Neural progenitor cell (in vitro differentiated cells): ENCODE measurements at places on chromosomes 13 and 19. TPM values are rescaled to one million over a fixed set of nuclear protein-coding genes. Genes with fewer than 3 reads are reported as not detected.

DNA sequence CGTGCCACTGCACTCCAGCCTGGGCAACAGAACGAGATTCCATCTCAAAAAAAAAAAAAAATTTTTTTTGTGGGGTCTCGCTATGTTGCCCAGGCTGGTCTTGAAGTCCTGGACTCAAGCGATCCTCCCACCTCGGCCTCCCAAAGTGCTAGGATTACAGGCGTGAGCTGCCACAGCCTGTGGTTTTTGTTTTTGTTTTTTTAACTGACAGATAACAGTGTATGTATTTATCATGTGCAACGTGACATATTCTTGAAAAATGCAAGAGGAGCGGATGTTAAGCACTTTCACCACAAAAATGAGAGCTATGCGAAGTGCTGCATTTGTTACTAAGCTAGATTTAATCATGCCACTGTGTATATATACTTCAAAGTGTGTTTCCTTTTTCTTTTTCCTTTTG is 49.0 kb downstream of the ARHGEF18 start:
- no peaks in the 10 kb centered on the region for H3K27me3 ChIP-seq
- H3K27ac ChIP-seq: no peak overlapping the region
- peaks cover 6% of the 10 kb centered on the region for H3K4me1 ChIP-seq
- DNase-seq: no peak
- H3K36me3 ChIP-seq: no peaks in the 10 kb centered on the region
- H3K4me3 ChIP-seq: no peak overlapping the region

DNA sequence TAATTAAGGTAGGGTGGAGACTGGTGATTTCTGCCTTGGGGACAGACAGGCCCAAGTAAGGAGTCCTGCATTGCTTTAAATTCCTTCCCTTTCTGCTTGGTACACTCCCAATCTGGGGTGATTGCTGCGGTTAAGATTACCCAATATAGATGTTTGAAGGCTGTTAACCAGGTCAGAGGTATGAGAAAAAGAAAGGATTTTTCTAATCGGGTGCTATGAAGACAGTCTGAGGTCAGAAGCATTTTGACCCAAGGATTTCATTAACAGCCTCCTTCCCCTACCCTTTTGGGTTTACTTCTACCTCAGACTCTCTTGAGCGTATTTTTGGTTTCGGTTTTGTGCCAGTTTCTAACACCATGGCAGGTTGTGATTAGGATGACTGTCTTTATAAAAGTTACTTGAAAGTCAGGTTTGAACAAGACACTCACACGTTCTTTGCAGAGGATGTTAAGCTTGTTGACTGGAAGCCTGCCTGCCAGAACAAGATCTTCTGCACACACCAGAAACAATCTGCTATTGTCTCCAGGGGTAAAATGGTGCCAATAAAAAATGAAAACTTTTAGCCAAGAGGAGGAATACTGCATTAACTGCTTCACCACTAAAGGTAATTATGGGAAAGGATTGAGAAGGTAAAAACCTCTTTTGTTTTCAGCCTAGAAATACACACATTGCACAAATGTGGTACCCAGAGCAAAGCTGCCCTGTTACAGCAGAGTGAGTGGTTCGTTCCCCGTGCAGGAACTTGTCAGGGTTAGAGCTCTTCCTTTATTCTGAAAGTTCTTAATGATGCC is 108.8 kb downstream of the NDFIP2 start:
- no peak overlapping the region for H3K4me3 ChIP-seq
- no peaks in the 10 kb centered on the region for H3K36me3 ChIP-seq
- DNase-seq: no peak
- no peaks in the 10 kb centered on the region for H3K27me3 ChIP-seq
- H3K27ac ChIP-seq: no peak overlapping the region

- H3K4me1 ChIP-seq: no peaks in the 10 kb centered on the region
- H3K36me3 ChIP-seq: no peaks in the 10 kb centered on the region
- no peak overlapping the region for H3K4me3 ChIP-seq
- peaks cover 17% of the 10 kb centered on the region for H3K27me3 ChIP-seq
- no peak for DNase-seq
These were observed 60.6 kb upstream of the SERP2 start for GRCh38 chr13:44312834-44313551.

- DNase-seq: no peak
- H3K27ac ChIP-seq: no peak overlapping the region
- H3K4me3 ChIP-seq: no peak overlapping the region
These were observed 40.9 kb downstream of the CLDN10 start for GRCh38 chr13:95593462-95593861.

DNA sequence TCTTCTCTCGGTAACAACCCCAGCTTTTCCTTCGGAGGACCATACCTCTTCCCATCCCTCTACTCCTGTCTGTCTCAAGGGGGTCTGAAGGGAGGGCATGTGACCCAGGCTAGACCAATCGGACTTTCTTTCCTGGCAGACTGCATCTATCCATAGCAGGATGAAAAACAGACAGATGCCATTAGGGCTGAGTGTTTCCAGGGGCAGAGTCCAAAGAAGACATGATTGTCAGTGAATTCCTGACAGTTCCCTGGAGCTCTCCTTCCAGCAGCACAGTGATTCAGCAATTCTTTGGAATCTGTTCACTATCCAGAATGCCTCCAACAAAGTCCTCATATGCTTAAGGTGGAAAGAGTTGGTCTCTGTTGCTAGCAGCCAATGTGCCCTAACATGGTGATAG is 189.8 kb downstream of the KCTD12 start:
- H3K27me3 ChIP-seq: no peaks in the 10 kb centered on the region
- no peaks in the 10 kb centered on the region for H3K4me1 ChIP-seq
- no peak overlapping the region for H3K27ac ChIP-seq
- no peak for DNase-seq
- H3K36me3 ChIP-seq: no peaks in the 10 kb centered on the region

GRCh38 chr13:44969551-44970484 is 19.5 kb downstream of the NUFIP1 start:
- peaks cover 7% of the 10 kb centered on the region for H3K36me3 ChIP-seq
- peaks cover 4% of the 10 kb centered on the region for H3K4me1 ChIP-seq
- H3K27me3 ChIP-seq: no peaks in the 10 kb centered on the region

DNA sequence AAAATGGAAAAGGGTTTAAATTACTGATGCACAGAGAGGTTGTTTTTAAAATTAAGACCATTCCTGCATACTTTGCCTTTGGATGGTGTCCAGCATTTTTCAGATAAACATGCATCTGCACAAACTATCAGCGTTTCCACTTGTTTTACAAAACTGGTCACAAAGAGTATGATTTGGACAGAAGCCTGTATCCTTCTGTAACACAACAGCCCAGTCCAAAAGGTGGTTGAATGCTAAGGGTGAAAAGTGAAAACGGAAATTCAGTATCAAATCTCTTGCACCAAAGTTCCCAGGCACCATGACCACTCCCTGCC is 21.7 kb upstream of the DOCK9 start:
- H3K27ac ChIP-seq: no peak overlapping the region
- no peak overlapping the region for H3K4me3 ChIP-seq
- H3K4me1 ChIP-seq: peaks cover 10% of the 10 kb centered on the region
- no peaks in the 10 kb centered on the region for H3K36me3 ChIP-seq

DNA sequence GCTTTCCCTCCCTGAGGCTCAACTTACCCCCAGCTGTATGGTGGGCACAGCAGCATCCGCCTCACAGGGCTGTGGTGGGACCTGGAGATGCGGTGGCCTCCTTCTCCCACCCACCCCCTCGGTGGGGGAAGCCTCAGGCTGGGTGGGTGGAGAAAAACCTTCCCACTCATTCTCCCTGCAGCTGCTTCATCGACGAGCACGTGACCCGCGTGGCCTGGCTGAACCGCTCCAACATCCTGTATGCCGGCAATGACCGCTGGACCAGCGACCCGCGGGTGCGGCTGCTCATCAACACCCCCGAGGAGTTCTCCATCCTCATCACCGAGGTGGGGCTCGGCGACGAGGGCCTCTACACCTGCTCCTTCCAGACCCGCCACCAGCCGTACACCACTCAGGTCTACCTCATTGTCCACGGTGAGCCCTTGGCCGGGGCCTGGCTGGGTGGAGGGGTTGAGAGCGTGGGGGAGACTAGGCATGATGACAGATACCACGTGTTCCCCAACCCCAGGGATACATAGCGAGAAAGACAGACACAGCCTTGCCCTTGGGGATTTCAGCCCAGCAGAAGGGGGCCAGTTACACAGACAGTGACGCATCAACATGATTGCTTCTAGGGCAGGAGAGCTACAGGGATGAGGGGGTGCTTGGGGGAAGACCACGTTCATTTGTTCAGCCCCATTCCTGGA is 12.2 kb downstream of the IGLON5 start:
- DNase-seq: no peak
- H3K4me3 ChIP-seq: no peak overlapping the region
- peaks cover 7% of the 10 kb centered on the region for H3K27me3 ChIP-seq
- no peaks in the 10 kb centered on the region for H3K4me1 ChIP-seq
- H3K36me3 ChIP-seq: no peaks in the 10 kb centered on the region

GRCh38 chr19:1076046-1076386 is 9.0 kb downstream of the ARHGAP45 start:
- no peak overlapping the region for H3K27ac ChIP-seq
- DNase-seq: no peak
- H3K4me3 ChIP-seq: no peak overlapping the region
- H3K36me3 ChIP-seq: no peaks in the 10 kb centered on the region
- H3K27me3 ChIP-seq: peaks cover 16% of the 10 kb centered on the region
- H3K4me1 ChIP-seq: no peaks in the 10 kb centered on the region

DNA sequence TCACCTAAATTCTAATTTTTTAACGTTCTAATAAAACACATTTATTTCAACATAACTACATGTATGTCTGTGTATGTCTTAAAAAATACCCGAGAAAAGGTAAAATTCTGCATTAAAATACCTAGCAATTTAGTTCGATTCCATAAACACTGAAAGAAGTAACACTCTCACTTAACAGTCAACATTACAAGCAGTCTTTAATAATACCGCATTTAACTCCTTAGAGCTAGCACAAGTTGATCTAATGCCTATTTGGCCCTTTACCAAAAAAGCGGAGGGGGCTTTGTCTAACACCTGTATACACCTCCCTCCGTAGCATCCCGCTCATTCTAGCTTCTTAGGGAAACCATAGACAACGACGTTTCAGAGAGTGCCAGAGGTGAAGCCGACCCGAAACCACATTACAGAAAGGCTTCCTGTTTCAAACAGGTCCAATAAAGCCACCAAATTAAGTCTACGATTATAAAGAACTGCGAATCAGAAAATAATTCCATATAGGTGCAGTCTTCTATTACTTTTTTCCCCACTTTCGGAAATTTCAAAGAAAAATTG is 1.2 kb downstream of the SPART start:
- no peaks in the 10 kb centered on the region for H3K36me3 ChIP-seq
- H3K27ac ChIP-seq: no peak overlapping the region
- H3K4me3 ChIP-seq: peak overlapping the region; percentile 77

DNA sequence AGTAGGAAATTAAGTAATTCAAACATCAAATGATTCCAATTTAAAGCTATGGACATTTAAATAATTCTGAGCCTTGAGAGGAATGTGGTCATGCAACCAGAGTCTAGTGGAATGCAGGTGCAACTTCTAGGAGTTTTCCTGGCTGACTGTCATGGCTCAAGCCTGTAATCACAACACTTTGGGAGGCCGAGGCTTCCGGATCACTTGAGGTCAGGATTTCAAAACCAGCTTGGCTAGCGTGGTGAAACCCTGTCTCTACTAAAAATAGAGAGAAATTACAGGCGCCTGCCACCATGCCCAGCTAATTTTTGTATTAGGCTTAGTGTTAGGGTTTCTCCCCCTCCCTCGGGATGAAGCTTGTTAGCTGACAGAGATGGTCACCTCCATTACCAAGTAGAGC is 6.4 kb downstream of the ZNF808 start:
- peaks cover 3% of the 10 kb centered on the region for H3K4me1 ChIP-seq
- no peak overlapping the region for H3K27ac ChIP-seq
- peaks cover 16% of the 10 kb centered on the region for H3K27me3 ChIP-seq
- no peak overlapping the region for H3K4me3 ChIP-seq
- DNase-seq: no peak

DNA sequence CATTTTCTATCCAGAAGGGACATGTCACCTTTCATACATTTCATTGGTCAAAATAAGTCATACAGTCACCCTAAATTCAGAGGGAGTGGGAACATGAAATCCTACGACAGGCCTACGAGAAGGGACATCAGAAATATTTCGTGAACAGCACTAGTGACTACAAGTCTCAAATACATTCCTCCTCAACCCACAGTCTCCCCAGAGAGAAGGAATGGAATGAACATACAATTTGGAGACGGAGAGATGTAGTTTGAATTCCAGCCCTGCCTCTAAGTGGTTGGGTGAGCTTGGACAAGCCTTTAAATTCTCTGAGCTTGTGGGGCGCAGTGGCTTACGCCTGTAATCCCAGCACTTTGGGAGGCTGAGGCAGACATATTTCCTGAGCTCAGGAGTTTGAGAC is 9.9 kb downstream of the SERTM1 start:
- no peak overlapping the region for H3K27ac ChIP-seq
- H3K36me3 ChIP-seq: no peaks in the 10 kb centered on the region
- DNase-seq: no peak
- H3K27me3 ChIP-seq: no peaks in the 10 kb centered on the region

GRCh38 chr19:5484398-5485285 is 29.4 kb downstream of the ZNRF4 start:
- no peak overlapping the region for H3K4me3 ChIP-seq
- H3K36me3 ChIP-seq: no peaks in the 10 kb centered on the region
- DNase-seq: peak; percentile 71
- no peak overlapping the region for H3K27ac ChIP-seq

DNA sequence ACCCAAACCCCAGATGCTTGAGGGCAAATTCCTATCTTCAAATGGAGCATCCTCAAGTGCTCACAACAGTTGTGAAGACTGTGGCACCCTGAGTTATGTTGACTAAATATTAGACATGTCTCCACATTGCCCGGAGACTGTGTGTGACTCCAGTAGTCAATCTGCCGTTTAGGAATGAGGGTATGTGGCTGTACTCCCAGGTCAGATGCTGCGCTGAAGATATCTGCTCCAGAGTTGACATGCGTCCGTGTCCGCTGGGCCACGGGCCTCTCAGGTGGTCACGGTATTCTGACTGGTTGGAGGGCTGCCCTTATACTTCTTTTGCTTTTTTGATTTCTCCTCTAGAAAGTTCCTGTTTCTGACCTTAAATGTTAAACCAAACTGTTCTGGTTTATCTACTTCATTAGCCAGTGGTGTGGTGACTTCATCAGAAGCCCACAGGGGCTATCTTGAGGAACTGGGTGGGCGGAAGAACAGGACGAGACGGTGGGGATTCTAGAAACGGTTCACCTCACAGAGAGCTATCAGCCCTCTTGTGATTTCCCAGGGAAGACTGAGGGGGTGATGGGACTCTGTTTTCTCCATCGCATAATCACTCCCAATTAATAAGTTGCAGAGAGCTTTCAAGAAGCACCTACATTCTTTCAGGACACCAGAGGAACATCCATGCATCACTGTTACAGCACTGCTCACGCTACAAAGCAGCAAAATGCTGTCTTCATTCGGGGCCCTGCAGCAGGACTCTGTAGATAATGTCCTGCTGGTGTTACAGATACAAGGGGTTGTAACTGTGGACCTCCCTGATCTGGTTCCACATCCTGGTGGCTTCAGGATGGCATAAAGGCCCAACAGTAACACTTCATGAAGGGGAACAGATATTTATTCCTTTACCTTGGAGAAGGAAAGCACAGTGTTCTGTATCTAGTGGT is 1.3 kb upstream of the LCP1 start:
- H3K27ac ChIP-seq: no peak overlapping the region
- no peak for DNase-seq
- no peak overlapping the region for H3K4me3 ChIP-seq
- H3K27me3 ChIP-seq: no peaks in the 10 kb centered on the region
- H3K4me1 ChIP-seq: no peaks in the 10 kb centered on the region

- H3K36me3 ChIP-seq: no peaks in the 10 kb centered on the region
- H3K4me3 ChIP-seq: no peak overlapping the region
- no peaks in the 10 kb centered on the region for H3K4me1 ChIP-seq
- no peak for DNase-seq
These were observed 107.8 kb downstream of the EDNRB start for GRCh38 chr13:77810878-77811277.

Gene WDR88
- total RNA-seq: not detected in 2 replicates

Gene FGF9
- total RNA-seq: 2.1 and 2.4 TPM in 2 replicates

Gene PARP4
- total RNA-seq: 40.2 and 44.6 TPM in 2 replicates

Gene PPM1N
- 2.4 and 3.6 TPM in 2 replicates for total RNA-seq

Gene ZNF85
- 29.3 and 48.3 TPM in 2 replicates for total RNA-seq

Gene KLK15
- not detected in 2 replicates for total RNA-seq

Gene FAM216B
- not detected in 2 replicates for total RNA-seq
